T-cell (primary cell): ENCODE measurements at places on chromosomes 2 and 18. TPM values are rescaled to one million over a fixed set of nuclear protein-coding genes. Genes with fewer than 3 reads are reported as not detected.

Gene STK36
- 22.4 TPM for total RNA-seq

Gene NCKAP5
- total RNA-seq: not detected

Gene LAMA3
- total RNA-seq: 0.20 TPM

Gene DYSF
- total RNA-seq: 3.4 TPM

Gene TGFA
- 3.7 TPM for total RNA-seq

DNA sequence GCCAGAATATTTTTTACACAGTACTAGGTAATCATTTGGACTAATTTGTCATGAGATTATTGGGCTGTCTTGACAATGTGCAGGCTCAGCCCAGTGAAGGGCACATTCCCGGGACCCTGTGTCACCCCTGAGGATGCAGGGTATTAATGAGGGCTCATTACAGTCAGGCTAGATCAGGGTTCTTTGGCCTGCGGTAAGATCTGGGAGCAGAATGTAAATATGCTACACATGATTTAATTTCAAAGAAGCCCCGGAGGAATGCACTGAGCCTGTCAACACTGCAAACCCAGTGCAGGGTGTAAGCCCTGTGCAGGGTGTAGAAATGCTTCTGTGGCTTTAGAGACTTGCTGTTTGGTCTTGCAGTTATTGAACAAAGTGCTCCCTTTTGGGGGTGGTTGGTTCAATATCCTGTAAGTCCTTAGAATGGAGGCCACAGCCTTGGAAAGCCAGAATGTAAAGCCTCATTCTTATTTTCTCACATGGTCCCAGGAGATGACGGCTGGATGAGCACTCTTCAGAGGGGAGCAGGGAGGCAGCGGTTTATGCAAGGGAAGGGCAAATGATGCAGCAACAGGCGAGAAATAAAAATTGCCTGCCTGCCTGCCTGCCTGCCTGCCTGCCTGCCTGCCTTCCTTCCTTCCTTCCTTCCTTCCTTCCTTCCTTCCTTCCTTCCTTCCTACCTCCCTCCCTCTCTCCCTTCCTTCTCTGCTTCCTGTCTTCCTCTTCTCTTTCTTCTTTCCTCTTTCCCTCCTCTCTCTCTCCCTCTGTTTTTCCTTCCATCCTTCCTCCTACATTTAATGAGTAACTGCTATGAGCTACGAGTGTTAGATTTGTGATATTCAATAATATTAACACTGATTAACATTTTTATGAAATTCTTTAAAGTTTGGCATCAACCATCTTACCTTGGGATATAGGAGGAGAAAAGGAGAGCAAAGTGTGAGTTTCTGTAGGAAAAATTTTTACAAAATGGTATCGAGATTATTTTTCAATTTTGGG is 148.8 kb downstream of the VAPA start:
- peaks cover 21% of the 10 kb centered on the region for H3K27me3 ChIP-seq
- no peak overlapping the region for H3K4me3 ChIP-seq
- H3K27ac ChIP-seq: no peak overlapping the region

DNA sequence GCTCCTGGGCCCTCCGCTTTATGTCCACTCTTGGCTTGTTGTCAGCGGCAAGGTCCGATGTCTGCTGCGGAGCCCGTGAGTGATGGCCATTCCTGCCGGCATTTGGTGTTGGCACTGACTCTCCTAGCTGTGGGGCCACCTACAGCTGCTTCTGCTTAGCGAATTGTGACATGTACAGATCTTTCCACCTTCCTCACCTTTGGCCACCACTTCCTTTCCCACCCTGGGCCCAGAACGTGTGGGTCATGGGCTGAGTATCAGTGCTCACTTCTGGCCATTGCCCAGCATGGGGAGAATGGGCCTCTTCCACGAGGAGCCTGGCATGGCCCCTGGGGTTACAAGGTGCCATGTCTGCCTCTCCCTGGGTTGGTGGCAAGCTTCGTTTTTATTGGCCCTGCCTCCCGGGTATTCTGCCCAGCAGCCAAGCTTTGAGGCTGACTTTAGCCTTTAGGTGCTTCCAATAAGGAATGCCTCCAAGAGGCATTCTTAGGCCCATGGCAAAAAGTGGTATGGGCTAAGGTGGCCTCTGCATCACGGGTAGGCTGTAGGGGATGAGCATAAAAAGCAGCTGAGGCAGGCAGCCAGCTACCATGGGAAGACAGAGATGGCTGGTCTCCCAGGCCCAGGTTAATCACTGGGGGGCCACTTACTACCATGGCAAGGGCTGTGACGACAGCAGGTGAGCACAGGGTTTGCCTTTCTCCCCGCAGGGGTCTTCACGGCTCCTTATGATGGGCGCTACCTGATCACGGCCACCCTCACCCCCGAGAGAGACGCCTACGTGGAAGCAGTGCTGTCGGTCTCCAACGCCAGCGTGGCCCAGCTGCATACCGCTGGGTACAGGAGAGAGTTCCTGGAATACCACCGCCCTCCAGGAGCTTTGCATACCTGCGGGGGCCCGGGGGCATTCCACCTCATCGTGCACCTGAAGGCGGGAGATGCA is 65.8 kb downstream of the EMILIN2 start:
- no peak overlapping the region for H3K4me3 ChIP-seq
- no peaks in the 10 kb centered on the region for H3K4me1 ChIP-seq
- H3K36me3 ChIP-seq: peaks cover 16% of the 10 kb centered on the region
- no peak overlapping the region for H3K27ac ChIP-seq
- no peak for DNase-seq

DNA sequence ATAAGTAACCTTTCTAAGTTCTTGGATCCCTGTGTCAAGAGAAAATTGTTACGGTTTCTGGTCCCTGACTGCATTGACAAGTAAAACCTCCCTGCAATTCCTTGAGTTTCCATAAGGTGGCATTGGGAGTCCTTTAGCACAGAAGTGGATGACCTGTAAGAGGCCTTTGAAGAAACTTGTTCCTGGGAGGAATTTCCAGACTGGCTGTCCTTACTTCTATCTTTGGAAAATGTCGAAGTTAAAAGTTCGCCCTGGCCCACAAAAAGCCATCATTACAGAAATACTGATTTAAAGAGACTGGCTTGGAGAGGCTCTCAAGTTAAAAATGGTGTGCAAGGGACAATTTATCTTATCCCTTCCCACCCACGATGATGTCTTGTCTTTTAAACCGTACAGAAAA is 218.4 kb downstream of the CDH20 start:
- DNase-seq: no peak
- H3K36me3 ChIP-seq: no peaks in the 10 kb centered on the region
- H3K27me3 ChIP-seq: no peaks in the 10 kb centered on the region

- H3K4me1 ChIP-seq: peaks cover 50% of the 10 kb centered on the region
- DNase-seq: peak; percentile 43
- H3K4me3 ChIP-seq: peak overlapping the region; percentile 59
- H3K27me3 ChIP-seq: no peaks in the 10 kb centered on the region
- H3K36me3 ChIP-seq: no peaks in the 10 kb centered on the region
Observed at GRCh38 chr2:241036397-241036963, 38.1 kb downstream of the SNED1 start.

DNA sequence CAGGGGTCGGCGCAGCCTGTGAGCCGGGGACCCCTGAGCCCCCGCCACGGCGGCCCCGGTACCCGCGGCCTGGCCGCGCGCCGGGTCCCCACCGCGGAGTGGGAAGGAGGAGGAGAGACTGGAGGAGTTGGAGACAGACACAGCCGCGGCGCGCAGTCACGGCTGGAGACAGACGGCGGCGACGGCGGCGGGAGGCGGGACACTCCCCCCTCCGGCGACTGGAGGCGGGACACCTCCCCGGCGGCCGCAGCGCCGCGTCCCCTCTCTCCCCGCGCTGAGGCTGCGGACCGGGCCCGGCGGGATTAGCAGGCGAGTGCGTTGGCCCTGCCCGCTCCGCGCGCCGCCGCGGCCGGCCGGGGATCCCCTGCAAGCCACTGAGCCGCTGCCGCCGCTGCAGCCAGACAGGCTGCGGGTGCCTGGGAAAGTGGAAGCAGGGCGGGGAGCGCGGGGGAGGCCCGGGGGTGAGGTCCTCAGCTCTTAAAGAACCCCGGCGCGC is 1.0 kb upstream of the LDLRAD4 start:
- H3K27ac ChIP-seq: no peak overlapping the region
- H3K4me1 ChIP-seq: peaks cover 17% of the 10 kb centered on the region
- DNase-seq: peak; percentile 52
- peak overlapping the region; percentile 55 for H3K4me3 ChIP-seq

GRCh38 chr18:8806100-8806797 is 100.9 kb downstream of the MTCL1 start:
- H3K4me3 ChIP-seq: no peak overlapping the region
- peaks cover 18% of the 10 kb centered on the region for H3K4me1 ChIP-seq
- no peaks in the 10 kb centered on the region for H3K36me3 ChIP-seq
- no peak for DNase-seq

GRCh38 chr2:162824304-162824703 is 14.3 kb downstream of the KCNH7 start:
- no peaks in the 10 kb centered on the region for H3K36me3 ChIP-seq
- H3K27ac ChIP-seq: no peak overlapping the region
- no peaks in the 10 kb centered on the region for H3K27me3 ChIP-seq
- H3K4me1 ChIP-seq: no peaks in the 10 kb centered on the region
- no peak overlapping the region for H3K4me3 ChIP-seq
